AG04450 (cell line): ENCODE measurements at places on chromosomes 16 and 17.
A peak's percentile ranks its signal among the peaks of the same experiment; 100 is the strongest.

- DNase-seq: no peak
Observed at GRCh38 chr16:49484451-49484849, 110.8 kb downstream of the C16orf78 start.

DNA sequence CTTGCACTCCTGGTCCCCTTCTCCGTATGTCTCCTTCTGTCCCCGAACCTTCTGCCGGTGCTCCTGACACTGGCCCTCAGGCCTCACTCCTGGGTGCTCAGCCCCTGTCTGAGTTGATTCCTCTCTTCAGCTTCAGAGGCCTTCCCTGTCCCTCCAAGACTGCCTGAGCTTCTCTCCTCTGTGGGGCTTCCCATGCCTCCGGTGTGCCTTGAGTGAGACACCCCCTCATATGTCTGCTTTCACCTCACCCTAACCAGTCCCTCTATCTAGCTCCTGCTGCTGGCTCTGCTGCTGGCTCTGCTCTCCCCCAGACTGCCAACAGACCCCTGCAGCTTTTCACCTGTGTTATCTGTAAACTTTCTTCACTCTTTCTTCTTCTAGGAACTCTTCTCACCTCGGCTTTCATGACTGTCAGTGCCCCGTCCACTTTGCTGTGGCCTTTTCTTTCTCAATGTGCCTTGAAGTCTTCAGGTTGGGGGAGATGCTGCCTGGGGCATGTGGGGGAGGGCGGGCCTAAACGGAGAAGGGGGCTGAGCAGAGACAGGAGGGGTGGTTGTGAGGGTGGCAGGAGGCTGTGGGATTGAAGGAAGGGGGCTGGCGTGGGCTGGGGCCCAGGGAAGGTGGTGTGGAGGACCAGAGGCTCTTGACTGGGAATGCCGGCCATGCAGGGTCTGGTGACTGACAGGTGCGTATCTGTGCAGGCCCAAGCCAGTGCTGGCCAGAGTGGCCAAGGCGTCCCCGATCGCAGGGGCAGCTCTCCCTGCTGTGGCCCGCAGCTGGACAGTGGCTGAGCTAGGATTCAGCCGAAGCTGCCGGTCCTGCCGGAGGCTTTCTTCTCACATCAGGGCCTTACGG, 81.3 kb downstream of the METRNL start:
- DNase-seq: no peak

DNA sequence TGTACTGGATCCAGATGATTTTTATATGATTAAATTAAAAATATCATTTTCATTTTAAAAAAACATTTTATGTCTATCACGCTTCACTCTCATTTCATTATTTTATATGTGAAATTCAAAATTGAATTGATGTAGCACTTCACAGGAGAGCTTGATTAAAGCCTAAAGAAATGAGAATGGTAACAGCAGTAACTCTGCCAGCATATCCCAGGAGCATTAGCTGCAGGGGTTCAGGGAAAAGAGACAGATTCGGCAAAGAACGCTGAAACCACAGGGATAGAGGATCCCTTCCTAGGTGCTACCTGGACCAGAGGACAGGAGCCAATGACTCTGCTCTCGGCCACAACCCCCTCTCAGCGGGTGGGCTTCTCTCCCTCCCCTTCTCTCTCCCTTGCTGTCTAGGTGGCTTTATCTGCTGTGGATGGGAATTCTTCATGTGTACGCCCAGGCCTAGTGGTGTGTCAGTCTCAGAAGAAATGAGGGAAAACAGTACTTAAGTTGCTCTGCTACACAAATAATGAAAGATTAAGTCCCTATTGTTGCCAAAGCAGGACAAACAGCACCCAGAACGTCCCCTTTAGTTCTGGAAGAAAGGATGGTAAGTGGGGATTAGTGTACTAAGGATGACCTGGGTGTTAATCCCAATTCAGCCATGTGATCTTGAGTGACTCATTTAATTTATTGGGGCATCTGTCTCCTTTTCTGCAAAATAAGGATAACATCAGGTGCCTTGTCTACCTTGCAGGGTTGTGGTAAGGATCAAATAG, 123.3 kb downstream of the CDK5R1 start:
- DNase-seq: no peak

DNA sequence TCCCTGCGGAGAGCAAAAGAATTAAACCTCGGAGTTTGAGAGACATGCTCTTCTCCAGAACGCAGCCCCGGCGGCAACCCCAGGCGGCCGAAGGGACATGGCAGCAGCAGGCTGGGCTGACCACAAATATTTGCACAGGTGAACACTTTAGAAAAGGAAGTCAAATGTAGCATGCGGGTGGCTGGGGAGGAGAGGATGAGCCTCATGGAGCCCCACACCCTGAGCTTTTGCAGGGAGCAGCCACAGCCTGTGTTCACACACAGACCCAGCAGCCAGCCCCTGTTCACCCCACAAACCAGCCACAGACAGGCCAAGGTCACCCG, 17.8 kb downstream of the HS3ST6 start:
- no peak for DNase-seq

DNA sequence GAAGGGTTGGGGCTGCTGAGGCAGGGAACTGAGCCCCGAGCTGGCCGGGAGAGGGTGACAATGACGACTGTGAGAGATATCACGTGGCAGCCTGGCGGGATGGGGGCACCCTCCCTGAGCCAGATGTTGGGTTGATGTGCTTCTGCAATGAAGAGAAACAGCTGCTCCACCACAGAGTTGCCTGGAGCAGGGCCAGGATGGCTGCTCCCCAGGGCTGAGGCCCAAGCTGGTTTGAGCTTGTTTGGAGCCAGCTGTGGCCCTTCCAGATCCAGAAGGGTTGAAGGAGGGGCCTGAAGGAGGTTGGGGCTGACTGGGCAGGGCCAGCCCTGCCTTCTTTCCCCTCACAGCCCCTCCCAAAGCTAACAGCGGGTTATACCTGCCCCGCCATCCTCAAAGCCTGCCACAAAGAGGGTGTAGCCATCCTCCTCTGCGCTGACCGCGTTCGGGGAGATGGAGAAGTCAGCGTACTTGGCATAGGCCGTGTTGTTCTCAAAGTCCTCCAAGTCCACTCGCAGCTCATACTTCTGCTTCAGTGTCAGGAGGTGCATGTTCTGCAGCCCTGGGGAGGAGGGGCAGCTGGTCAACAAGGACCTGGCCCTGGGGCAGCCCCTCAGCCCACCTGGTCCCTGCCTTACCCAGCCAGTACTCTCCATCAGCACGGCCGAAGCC, 2.1 kb downstream of the MFAP4 start:
- DNase-seq: peak; percentile 88

DNA sequence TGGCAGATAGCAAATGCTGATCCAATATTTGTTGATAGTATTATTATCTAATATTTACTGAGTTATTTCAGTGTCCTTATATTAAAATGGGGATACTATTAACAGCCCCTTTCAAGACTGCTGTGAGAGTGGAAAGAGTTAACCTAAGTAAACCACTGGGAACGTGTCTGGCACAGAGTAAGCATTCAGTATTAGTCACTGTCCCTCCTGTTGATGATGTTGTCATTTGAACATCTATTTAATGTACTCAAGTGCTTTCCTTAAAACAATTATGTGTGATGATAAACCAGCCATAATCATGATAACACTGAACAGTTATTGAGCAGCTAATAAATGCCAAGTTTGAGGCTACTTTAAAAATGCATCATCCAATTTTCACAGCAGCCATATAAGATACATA, 135.7 kb upstream of the XYLT1 start:
- DNase-seq: no peak

- DNase-seq: no peak
Observed at GRCh38 chr16:240559-240958, 5.9 kb downstream of the FAM234A start.

DNA sequence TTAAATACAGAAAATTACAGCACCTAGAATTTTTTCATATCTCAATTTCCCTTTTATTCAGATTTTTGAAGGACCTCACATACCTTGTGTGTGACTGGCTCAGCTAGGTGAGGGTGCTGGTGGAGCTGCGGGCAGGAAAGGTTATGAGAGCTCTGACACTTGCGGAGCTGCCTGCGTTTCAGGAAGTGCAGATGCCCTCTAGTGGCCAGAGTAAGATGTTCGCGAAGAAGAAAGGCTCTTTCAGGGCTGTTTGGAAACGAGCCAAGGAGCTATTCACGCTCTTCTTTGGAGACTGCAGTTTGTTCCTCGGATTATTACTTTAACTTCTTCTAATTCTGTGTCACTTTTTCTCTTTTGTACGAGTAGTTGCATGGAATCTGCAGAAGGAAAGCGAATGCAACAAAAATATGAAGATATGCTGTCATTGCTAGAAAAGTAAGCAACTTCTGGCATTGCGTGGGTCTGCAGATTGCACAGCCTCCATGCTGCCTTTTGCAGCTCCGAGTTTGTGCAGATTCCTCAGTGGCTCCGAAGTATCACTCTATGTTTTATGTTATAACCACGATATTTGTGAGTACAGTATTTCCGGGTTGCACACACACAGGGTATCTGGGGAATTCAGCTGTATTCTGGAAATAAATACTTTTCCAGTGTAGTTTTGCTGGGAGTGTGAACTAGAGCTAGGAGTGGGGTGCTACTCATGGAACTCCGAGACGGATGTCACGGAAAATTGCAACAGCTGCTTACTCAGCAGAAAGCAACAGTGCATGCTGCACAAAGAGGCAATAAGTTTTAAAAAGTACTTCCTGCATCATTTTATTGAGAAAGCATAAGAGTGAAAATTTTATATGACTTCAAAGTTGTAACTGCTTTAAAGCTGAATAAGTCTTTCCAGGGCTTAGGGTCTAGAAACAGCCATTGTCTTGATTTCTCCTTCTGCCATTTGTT, 46.3 kb downstream of the DNAH9 start:
- no peak for DNase-seq

GRCh38 chr17:67063141-67063540, 18.8 kb downstream of the CACNG1 start:
- peak; percentile 4 for DNase-seq

- no peak for DNase-seq
Observed at GRCh38 chr17:72766761-72767356, 325.6 kb downstream of the SLC39A11 start.

- DNase-seq: no peak
Observed at GRCh38 chr16:74249846-74250245, 46.8 kb upstream of the PSMD7 start.

DNA sequence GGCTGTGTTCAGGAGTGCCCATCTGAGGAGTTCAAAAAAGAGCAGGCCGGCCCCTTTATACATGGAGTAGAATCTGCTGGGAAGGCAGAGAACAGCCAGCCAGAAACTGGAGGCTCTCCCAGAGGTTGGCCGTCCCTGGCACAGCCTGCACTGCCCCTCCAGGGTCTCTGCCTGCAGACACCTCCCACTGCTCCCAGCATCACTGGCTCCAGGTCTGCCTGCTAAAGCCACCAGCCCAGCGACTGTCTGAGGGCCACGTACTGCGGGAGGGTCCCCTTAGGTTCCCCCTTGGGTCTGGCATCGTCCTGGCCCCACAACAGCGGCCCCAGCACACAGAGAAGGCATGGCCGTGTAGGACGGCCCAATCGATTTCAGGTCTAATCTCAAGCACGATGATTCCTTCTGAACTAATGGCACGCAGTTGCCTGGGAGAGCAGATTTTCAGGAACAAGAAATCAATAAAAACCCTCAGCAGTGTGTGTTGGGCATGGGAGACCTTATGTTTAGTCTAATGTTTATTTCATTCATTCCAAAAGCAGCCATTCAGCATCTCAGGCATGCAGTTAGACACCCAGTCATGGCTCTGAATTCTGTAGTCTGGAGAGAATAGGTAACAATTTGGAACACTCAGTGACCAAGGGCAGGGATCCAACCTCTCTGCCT, 95.6 kb downstream of the PGS1 start:
- DNase-seq: peak; percentile 10

GRCh38 chr17:79786930-79787643, 9.1 kb downstream of the CBX2 start:
- no peak for DNase-seq

DNA sequence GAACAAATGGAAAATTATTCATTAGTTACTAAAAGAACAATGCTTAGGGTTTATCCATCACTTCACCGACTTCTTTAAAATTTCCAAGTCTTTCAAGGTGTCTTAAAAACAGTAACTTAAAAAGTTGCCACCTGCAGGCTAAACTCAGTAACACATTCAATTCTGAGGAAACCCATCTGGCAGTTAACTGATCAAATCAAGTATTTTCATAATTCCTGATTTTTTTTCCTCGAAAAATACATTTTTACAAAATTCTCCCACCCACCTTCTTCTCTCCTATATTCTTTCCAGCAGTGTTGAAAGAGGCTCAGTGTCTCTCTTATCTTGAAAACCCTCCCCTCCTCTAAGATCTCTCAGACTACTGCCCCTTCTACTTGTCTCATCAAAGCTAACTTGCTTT, 29.9 kb downstream of the PARN start:
- DNase-seq: no peak

DNA sequence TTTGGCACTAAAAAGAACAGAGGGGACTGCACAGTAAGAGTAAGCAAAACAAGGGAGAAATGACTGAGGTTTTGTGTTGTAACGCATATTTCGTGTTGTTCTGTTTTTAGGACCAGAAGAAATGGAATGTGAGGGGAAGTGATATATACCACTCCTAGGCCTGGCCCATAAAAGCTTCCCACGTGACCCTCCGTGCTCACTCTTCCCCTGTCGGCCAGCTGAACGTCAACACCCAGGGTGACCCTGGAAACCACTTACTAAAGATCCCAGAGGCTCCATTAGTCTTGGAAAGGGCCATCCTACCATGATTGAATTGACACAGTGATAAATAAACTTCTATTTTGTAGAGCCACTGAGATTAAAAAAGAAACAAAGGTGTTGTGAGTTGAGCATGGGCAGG, 79.8 kb downstream of the HELZ start:
- DNase-seq: no peak

DNA sequence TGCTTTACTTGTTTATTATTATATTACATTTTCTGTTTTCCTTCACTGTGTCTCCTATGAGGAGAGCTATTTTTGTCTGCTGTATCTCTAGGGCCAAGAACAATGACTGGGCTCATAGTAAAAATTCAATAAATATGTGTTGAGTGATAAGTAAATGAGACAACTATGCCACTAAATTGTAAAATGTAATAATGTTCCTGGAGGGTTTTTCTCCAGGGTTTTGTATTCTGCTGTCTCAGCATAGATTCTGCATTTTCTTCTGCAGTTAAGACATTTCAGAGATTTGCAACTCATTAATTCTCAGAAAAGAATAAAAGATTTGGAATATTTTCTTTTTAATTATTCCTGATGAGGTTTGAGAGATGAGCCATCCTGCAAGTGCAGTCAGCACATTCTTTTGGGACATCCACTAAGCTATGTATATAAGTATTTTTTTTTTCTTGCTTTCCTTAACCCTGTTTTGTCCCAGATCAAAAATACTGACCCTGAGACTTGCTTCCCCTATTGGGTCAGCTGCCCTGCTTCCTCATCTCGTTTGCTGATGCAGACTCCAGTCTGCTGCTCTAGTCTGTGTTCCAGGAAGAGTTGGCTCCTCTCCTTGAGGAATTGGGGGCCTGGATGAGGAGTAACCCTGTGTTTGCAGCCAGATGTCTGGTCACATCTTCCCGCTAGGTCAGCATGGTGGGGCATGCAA, 122.9 kb downstream of the ABCA8 start:
- no peak for DNase-seq
